COR-L47 (cell line): ENCODE measurements at places on chromosomes 2 and 18.

- no peak for DNase-seq
Observed at GRCh38 chr2:178304333-178304732, 110.0 kb downstream of the OSBPL6 start.

DNA sequence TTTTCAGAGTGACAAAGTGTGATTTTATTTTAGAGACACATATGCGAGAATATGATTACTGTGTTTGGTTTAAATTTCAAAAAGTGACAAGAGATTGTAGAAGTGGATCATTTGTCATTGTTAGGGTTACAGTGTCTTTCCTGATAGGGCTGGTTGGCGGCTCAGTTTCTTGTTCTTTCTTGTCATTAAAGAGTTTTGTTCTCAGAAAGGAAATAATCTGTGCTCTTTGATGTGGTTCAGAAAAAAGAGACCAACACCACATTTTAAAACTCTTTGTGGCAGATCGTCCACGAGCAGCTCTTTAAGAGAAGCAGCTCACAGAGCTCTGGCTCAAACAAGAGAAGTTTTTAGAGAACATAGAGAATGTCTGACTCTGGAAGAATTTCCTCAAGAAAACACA, 45.6 kb upstream of the ZNF532 start:
- no peak for DNase-seq

GRCh38 chr2:203689426-203690116, 16.9 kb upstream of the CD28 start:
- DNase-seq: no peak

DNA sequence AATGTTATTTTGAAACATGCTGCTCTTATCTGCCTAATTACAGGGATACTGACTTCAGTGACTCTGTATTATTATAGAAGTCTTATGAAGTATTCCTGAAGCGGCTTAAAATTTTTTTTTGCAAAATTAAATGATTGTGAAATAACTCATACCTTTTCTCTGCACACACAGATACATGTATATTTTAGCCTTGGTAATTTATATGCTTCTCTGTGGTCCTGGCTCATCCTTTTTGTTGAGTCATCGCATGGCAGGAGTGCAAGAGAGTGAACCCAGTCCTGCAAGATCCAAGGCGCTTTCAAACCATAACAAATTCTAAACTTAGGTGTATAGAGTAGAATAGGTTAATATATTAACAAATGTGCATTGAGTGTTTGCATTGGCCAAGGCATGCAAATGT, 8.6 kb downstream of the CCNT2 start:
- no peak for DNase-seq

DNA sequence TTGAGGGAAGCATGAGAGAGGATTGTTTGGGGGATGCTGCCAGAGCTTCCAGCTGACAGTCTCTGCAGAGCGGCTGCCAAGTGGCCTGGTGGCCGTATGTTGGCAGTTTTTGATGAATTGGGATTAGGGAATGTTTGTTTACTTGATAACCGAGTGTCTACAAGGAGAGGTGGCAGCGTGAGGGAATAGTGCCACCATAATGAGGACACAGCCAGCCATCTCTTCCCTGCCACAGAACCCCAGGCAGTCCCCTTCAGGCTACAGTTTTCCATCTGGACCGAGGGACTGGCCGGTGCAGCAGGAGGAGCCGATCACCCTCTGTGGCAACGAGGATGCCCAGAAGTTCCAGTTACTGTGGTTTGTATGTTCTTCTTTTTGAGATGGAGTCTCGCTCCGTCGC, 55.2 kb downstream of the TRAPPC12 start:
- DNase-seq: peak; percentile 49

DNA sequence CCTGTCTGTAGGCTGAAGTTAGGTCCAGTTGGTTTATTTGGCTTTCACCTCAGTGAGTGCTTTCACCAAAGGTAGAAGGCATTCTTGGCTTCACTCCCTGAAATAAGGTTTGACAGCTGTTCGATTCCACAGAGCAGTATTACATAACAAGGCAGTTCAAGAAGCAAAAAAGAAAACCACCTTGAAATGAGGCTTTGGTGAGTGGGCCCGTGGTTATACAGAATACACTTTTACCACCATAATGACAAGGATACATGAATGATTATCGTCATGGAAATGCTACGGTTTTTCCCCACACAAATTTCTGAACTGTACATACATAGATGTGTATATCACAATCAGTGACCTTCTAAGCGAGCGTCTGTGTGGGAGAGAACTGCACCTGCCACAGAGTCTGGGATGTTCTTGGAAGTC, 80.0 kb upstream of the CHRNA1 start:
- DNase-seq: no peak

- DNase-seq: no peak
Observed at GRCh38 chr18:35511428-35511827, 13.7 kb upstream of the INO80C start.

GRCh38 chr2:199581408-199581807, 123.7 kb upstream of the SATB2 start:
- DNase-seq: no peak
